Neuronal stem cell (in vitro differentiated cells): ENCODE measurements at places on chromosomes 13 and 19.

- DNase-seq: no peak
Observed at GRCh38 chr13:110242615-110243014, 64.3 kb downstream of the COL4A1 start.

DNA sequence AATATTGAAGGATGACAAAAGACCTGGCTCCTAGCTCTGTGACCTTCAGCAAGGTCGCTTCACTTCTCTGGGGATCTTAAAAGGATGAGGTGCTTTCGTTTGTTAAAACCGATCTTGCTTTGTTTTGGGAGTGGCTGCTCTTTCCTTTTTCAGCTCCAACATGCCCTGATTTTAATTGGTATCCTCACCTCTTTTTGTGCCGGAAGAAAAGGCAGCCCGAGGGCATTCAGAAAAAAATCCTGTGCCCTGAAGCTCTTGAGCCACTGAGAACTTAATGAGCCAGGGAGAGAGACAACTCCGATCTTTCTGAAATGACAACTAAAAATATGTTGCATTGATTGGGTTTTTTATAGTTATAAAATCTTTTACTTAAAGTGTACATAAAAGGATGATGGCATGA, 19.4 kb downstream of the CLDN10 start:
- no peak for DNase-seq

GRCh38 chr13:39765801-39766463, 110.5 kb downstream of the COG6 start:
- no peak for DNase-seq

DNA sequence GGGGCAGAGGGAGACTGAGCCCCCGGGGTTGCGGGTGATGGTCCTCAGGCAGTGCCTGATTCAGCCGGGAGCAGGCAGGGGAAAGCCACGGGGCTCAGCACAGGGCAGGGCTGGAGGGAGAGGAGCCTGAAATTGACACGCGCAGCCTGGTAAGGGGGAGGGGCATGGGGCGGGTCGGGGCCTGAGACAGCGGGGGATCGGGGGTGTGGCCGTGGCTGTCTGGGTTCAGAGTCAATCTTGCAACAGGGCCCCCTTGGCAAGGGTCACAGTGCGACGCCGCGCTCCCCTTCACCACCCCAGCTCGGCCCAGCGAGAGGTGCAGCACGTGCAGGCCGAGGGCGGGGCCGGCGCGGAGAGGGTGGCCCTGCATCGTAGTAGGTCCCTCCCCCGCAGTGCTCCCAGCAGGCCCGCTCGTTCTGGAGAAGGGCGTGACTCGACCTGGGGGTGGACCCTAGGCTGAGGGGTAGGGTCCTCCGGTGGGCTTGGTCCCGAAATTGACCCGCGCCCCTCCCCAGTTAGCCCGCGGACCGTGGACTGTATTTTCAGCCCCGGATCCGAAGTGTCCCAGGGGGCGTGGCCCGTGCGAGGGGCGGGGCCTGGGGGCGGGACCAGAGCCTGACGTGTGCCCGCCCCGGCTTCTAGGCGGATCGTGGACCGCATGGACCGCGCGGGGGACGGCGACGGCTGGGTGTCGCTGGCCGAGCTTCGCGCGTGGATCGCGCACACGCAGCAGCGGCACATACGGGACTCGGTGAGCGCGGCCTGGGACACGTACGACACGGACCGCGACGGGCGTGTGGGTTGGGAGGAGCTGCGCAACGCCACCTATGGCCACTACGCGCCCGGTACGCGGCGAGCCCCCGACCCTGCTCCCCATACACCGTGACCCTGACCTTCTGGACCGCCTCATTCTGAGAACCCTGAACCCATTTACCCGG, 6.0 kb downstream of the RCN3 start:
- peak; percentile 71 for DNase-seq

DNA sequence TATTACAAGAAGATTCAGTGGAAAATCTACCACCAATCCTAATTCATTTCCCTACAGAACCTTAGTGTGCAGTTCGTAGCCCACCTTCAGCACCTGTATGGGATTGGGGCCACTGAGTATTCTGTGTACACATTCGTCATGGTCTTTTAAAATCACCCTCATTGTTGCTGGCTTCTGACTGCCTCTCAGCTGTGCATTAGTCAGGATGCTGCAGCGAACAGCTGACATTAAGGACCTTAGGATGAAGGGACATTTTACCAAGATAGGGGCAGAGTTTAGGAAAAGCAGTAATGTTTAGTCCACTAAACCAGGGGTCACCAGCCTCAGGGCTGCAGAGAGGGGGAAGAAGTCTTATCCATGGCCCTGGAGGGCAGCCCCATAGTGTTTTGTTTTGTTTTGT, 176.5 kb downstream of the COL4A1 start:
- no peak for DNase-seq

GRCh38 chr13:25738342-25739196, 313.2 kb downstream of the SHISA2 start:
- DNase-seq: no peak

DNA sequence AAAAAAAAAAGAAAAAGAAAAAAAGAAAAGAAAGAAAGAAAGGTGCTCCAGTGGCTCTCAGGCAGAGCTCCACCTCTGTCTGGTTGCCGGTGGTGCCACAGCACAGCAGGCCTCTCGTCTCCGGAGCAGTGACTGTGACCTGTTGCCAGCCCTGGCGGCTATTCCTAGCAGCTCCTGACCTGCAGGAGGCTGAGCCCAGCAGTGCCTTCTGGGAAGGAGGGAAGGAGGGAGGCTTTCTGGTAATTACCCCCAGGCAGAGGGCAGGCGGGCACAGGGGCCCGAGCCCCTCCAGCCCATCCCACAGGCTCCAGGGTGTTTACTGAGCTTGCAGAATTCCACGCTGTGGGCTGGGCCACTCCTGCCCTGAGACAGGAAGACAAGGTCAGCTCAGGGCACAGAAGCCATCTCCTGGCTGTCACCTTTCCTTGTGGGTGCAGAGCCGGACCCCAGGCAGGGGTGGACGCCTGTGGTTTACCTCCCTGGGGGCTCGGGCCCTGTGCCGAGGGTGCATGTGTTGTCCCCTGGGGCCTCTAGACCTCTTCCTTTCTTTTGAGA, 77.9 kb downstream of the GNG7 start:
- DNase-seq: no peak

- DNase-seq: no peak
Observed at GRCh38 chr19:2590630-2591399, 111.7 kb downstream of the GNG7 start.

DNA sequence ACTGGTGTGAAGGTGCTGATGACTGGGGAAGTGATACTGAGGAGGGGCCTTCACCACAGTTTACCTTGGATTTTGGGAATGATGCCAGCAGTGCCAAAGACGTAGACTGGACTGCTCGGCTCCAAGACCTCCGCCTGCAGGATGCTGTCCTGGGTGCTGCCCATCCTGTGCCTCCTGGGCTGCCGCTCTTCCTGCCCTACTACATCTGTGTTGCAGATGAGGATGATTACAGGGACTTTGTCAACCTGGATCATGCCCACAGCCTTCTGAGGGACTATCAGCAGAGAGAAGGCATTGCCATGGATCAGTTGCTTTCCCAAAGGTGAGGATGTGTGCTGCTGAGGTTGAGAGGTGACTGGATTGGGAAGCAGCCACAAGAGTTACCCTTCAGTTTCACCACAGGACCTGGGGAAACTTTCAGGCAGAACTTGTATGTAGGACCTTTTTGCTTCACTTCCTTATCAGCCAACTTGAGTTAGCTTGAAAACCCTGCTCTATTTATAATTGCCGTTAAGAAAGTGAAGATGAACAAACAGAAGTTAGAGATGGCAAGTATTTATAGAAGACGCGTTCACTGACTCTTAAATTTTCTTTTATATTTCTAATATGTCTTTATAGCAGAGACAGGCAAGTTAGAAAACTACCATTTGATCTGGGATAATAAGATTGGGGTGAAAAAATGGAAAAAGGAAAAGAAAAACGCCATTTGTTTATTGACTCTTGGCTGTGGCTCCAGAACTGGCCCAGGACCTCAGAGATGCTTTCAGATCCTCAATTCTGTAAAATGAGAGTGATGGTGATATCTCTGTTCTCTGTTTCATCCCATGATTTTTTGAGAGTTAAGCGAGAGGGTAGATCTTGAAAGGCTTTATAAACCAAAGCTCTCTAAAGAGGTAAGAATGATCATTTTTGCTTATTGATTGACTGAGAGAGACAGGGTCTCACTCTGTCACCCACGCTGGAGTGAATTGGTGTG, 5.3 kb downstream of the PDCD2L start:
- no peak for DNase-seq

DNA sequence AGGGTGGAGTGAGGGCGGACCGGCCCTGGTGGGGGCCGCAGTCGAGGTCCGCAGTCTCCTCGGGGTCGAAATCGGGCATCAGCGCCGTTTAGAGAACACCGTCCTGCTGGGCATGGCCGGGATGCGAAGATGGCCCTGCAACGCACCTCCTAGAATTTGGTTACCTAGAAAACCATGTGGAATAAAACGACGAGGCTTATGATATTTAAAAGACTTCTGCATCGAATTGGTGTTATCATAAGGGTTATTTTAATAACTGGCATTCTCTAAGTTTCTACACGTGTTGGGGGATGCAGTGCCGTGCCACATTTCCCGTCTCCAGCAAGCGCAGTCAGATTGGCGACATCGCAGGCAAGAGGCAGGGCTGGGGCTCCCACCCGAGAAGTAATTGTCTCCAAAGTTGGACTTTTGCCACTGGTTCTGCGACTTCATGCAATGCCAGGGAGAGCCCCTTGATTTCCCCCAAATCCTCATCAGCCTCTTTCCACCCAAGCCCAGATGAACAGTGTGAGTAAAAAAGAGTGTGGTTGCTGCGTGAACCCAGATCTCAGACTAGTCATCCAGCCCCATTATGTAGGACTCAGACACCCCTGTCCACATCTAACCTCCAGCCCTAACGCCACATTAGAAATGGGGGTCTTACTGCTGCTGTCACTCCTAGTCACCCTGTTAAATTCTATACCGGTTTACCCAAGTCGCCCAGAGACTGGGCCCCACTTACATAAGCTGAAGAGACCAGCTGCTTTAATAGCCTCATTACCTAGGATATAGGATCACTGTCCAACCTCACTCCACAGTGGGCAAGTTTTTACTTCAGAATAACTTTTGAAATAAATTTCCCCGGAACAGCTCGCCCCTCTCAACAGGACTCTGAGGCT, 571 bp upstream of the DHRS12 start:
- DNase-seq: no peak

DNA sequence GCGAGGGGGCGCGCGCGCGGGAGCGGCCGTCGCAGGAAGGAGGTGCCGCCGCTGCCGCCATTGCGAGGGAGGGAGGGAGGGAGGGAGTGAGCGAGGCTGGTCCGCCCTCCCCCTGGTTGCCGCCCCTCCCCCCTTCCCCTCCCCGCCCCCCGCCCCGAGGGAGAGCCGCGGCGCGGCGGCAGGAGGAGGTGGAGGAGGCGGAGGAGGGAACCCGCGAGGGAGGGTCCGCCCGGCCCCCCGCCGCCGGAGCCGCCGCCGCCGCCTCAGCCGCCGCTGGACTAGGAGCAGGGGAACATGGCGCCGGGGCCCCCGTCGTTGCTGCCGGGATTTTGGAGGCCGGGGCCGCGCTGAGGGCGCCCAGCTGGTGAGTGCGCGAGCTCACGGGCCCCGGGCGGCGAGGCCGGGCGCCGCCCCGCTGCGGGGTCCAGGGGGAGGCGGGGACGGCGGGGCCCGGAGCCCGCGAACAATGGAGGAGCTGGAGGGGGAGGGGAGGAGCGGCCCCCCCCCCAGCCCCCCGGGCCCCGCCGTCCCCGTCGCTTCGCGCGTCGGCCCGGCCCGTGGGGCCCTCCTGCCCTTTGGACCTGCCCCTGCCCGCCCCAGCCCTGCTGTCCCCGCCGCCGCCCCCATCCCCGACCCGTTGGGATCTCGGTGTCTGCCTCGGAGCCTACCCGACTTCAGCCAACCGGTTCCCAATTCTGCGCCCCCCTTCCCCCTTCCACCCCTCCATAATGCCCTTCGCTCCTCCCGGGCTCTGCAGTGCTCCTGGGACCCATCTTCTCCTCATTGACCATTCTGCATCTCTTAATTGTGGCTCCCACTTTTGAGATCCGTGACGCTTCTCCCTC, at the start of gene ARHGAP35:
TSS of gene ARHGAP35 (plus strand) at position 152 of the 845 bp plus-strand sequence. CDS start 57,679 bp downstream, outside the sequence.
- no peak for DNase-seq

DNA sequence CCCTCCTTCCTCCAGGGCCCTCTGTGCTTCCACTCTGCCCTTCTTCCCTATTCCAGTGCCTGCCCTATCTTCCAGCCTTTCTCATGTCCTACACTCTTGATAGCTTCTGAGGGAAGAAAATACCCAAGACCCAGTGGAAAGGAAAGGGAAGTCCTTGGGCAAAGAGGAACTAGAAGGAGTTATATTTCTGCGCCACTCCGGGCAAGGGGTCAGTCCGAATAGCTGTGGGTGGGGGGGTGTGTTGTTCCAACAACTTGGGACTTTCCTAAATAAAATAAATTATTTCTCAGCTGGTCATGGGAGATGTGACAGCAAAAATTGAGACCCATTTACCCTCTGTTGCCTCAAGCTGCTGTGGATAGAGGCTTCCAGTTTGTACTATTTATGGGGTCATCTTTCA, 23.2 kb downstream of the CABP5 start:
- DNase-seq: no peak

GRCh38 chr13:111973605-111974340, 93.2 kb upstream of the SOX1 start:
- DNase-seq: no peak

- DNase-seq: no peak
Observed at GRCh38 chr13:28685892-28686291, 27.0 kb downstream of the POMP start.

DNA sequence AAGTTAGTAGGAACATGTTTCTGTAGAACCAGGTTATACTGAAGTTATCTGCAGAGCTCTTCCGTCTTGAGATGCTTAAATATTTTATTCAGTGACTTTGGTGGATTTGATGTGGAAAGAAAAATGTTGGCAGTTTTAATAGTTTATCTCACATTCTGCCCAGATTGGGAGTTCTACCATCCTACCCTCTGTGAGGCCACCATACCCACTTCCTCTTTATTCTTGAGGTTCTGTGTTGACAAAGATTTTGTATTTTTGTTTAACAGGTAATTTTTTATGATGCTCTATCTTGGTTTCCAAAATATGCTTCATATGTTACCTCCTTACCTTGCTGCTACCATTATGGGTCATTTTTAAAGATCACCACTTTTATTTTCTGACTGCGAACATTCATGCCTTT, 156.2 kb upstream of the ATXN8OS start:
- no peak for DNase-seq

GRCh38 chr13:58991826-58992477, 1171.8 kb downstream of the DIAPH3 start:
- DNase-seq: no peak

DNA sequence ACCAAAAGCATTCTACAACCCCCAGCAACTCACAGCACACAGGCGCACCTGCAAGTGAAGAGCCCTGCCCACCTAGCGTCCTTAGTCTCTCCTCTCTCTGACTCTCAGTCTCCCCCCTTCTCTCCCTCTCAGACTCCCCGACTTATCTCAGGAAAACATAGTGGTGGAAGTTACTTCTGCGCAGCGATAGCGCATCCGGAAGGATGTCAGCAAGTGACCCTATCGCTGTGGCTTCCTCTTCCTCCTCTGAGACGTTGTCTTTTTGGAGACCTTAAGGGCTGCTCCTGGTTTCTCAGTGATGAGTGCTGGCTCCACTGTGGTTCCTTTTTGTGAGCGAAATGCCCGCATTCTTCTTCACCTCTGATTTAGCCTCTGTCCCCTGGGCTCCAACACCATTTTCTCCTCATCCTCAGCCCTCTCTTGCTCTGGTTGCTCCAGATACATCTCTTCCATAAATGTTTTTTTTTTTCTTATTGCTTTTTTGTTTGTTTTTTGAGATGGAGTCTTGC, 1.4 kb upstream of the YIF1B start:
- no peak for DNase-seq

GRCh38 chr19:10431254-10431942, 11.1 kb downstream of the PDE4A start:
- DNase-seq: no peak

GRCh38 chr19:3740431-3740830, 21.1 kb downstream of the APBA3 start:
- no peak for DNase-seq
